ENCODE measurements at places on chromosomes 5 and 9.

DNA sequence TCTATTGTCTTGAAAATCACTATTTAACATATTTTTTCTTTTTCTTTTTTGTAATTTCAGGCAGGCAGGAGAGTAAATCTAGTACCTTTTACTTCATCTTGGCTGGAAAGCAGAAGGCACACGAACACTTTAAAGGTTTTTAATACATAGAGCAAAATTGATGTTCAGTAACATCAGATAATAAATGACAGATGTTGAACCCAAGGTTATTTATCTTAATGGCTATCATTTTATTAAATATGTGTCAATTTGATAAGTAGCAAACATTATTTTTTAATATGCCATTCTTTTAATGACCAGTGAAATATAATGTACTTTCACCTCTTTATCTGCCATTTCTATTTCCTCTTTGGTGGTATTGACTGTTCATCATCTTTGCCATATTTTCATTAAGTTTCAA lies 381.2 kb downstream of the ARHGEF28 start:
- no peak for DNase-seq

DNA sequence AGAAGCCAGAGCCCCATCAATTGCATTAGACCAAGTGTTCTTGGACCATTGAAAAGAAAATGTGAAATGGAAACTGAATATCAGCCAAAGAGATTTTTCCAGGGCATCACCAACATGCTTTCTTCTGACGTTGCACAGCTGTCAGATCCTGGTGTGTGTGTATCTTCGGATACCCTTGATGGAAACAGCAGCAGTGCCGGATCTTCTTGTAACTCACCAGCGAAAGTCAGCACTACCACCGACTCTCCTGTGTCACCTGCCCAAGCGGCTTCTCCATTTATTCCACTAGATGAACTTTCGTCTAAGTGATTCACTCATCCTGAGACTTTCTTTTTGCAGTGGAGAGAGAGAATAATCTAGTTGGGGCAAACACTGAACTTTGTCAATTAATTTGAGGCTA lies 75.7 kb downstream of the PIP5K1B start:
- no peak for DNase-seq

- no peak for DNase-seq
Observed at GRCh38 chr9:21559402-21560280, 77.5 kb upstream of the IFNE start.

- DNase-seq: no peak
Observed at GRCh38 chr5:52692606-52693005, 95.1 kb upstream of the ITGA1 start.

GRCh38 chr5:154191467-154192261 lies 1.1 kb downstream of the GALNT10 start:
- no peak for DNase-seq

- DNase-seq: no peak
Observed at GRCh38 chr9:11471321-11471720, 858.5 kb upstream of the PTPRD start.

GRCh38 chr5:131589510-131590348 lies 45.3 kb downstream of the RAPGEF6 start:
- peak; percentile 27 for DNase-seq

GRCh38 chr5:131814990-131815389 lies 18.2 kb upstream of the FNIP1 start:
- no peak for DNase-seq

- no peak for DNase-seq
Observed at GRCh38 chr5:132473019-132473531, 17.5 kb downstream of the IRF1 start.

GRCh38 chr9:91138760-91139159 lies 223.0 kb downstream of the AUH start:
- peak; percentile 67 for DNase-seq

DNA sequence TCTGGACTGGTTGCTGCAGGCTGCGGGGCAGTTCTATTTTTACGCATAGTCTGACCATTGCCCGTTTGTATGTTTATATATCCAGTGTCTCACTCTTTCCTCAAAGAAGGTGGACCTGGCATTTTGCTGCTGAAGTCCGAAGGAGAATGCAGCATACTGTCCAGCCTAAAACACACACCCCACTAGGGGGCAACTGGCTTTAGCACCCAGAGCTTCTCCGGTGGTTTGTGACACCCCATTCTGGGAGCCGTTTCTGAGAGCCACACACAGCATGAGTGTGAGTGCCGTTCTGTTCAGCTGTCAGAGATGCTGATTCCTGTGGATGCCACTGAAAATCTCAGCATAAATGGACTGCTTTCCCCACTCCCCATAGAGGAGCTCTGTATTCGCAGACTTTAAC lies 290.5 kb upstream of the TAS2R1 start:
- DNase-seq: no peak

GRCh38 chr5:171961117-171961516 lies 45.3 kb downstream of the FBXW11 start:
- no peak for DNase-seq

DNA sequence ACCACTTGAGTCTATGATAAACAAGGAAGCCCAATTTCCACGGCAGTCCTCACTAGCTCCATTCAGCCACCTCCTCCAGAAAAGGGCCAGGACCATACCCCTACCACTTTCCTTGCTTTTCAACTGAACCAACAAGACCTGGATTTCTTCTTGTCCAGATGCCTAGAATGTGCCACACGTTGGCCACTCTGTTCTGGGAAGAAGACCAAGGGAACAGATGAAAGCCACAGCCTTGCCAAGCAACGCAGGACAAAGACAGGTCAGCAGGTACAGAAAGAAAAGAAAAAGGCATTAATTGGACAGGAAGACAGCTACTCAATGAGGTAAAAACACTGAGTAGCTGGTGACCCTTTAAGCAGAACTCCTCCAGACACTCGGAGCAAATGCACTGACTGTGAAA lies 2.2 kb downstream of the CCNJL start:
- no peak for DNase-seq

- no peak for DNase-seq
Observed at GRCh38 chr5:77741608-77742007, 34.5 kb downstream of the TBCA start.

GRCh38 chr9:82363682-82364081 lies 375.1 kb downstream of the SPATA31D1 start:
- no peak for DNase-seq

DNA sequence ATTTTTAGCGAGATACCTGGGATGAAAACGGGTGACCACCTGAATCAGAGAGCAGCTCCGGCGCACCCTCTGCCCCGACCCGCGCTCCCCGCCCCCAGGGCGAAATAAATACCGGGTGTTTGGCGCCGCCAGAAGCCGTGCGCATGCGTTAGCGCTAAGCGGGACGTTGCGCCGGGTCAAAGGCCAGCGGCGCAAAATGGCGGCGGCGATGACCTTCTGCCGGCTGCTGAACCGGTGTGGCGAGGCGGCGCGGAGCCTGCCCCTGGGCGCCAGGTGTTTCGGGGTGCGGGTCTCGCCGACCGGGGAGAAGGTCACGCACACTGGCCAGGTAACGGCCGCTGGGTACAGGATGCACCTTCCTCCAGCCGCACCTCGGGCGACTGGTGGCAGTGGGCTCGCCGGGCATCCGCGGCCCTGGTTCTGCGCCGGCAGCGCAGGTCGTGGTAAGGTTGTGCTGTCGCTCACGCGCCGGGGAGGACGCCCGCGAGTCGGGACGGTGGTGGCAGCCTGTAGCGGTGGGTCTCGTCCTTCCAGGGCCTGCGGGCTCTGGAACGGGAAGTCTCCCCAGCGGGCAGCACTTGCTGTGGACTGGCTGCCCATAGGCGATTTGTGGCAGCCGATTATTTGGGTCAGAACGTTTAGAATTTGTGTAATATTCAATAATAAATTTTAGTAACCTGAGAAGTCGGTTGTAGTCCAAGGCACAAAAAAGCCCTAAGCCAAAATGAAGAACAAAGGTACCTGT lies at the start of gene NDUFS6:
Gene NDUFS6 (plus strand): TSS at position 186 of the 745 bp plus-strand sequence. CDS start 11 bp downstream, at position 197.
- no peak for DNase-seq

DNA sequence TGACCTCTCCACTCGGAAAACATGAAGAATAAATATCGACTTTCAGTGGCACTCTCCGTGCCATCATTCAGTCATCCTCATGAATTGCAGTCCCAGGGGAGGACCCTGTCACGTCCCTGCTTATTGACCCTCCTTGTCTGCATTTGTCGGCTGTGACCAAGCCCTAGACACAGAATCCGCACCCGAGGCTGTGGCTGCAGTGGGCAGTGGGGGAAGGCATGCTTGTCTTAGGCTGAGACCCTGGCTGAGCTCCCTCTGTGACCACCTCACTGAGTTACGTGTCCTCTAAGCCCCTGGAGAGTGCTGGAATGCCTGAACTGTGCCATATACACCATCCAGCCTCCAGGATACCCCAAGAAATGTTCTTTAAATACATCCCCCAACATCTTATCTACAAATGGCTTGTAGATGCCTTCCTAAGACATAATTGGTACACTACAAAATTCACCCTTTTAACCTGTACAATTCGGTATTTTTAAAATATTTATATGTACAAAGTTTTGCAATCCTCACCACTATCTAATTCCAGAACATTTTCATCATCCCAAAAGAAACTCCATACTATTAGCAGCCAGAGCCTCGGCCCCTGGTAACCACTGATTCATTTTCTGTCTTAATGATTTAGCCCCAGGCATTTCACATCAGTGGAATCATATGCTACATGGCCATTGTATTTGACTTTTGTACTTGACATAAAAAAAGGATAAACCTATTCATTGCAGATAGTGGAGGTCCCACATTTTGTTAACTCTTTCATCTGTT lies 80.8 kb upstream of the ICE1 start:
- peak; percentile 32 for DNase-seq

- DNase-seq: no peak
Observed at GRCh38 chr9:79642671-79643070, 70.9 kb downstream of the TLE4 start.

DNA sequence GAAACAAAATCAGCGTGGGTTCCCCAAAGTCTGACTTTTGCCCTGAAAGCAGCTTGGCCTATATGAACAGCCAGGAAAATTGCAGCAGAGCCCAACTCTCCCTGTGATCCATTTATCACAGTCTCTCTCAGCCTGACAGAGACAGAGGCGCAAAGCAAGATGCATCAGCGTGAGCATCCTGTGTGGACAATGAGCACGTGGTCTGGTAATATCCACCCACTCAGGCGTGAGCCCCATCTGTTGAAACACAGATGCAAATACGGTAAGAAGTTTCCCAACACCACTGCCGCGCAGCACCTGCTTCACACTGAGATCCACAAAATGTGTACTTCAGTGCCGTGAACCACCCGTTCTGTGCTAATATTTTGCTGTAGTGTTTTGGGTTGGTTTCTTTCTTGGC lies 114.6 kb downstream of the MRPL36 start:
- no peak for DNase-seq

- no peak for DNase-seq
Observed at GRCh38 chr5:139577689-139578290, 16.7 kb downstream of the UBE2D2 start.

- no peak for DNase-seq
Observed at GRCh38 chr5:157890836-157891597, 32.1 kb upstream of the CLINT1 start.

GRCh38 chr5:160029540-160030139 lies 20.7 kb downstream of the TTC1 start:
- no peak for DNase-seq

GRCh38 chr5:138654281-138654867 lies 79.2 kb upstream of the HSPA9 start:
- DNase-seq: no peak

All from GM04504 (cell line).